ENCODE measurements at places on chromosomes 3 and 15.

GRCh38 chr3:33750211-33750548 is 32.1 kb upstream of the CLASP2 start:
- no peak for DNase-seq

DNA sequence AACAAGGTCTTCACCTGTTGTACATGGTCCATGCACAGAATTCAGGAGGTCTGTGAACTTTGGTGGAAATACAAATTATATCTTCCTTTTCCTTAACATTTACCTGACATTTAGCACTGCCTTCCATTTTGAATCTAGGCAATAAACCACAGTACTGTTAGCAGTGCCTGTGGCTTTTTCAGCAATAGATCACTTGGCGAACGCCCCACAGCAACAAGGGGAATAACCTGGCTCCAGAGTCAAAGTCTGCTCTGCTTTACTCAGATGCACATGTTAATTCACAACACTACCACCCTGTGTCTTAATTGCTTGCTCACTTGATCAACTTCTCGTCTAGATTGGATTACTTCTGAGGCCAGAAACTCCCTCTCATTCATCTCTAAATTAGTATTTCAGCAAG is 414.6 kb upstream of the PROK2 start:
- no peak for DNase-seq

DNA sequence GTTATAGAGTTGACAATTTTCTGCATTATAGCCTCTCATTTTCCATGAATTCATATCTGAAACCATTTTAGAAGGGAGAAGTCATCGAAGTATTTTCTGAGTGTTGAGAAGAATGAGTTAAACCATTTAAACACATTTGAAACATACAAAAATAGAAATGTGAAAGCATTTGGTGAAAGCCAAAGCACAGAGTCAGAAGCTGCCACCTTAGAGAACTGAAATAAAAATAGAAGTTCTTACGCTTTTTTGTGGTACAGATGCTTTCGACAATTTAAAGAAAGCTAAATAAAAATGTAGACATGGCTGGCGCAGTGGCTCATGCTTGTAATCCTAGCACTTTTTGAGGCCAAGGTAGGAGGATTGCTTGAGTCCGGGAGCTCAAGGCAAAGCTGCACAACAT is 9.0 kb downstream of the FANCD2OS start:
- DNase-seq, result no peak

DNA sequence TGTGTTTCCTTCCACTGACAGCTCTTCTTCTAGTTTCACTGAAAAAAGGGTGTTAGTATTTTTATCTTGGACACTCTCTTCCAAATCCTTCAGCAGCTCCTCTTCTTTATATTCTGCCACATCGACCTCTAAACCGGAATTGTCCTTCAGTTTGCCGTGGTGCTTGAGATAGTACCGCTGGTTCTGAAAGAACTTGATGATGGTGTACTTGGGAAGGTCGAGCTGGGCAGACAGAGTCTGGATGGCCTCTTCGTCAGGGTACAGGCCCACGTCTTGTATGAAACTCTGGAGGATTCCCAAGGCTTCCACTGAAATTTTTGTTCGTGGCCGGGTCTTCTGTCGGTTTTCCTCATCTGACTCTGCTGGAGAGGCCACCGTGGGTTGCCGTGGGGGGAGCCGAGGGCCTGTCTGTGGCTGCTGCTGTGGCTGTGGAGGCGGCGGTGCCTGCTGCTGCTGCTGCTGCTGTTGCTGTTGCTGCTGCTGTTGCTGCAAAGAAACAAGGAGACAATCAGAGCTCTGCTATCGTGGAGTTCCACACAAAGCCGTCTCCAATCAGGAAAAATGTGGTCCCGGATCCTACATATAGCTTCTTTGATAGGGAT is 75.8 kb downstream of the SATB1 start:
- DNase-seq, result no peak

DNA sequence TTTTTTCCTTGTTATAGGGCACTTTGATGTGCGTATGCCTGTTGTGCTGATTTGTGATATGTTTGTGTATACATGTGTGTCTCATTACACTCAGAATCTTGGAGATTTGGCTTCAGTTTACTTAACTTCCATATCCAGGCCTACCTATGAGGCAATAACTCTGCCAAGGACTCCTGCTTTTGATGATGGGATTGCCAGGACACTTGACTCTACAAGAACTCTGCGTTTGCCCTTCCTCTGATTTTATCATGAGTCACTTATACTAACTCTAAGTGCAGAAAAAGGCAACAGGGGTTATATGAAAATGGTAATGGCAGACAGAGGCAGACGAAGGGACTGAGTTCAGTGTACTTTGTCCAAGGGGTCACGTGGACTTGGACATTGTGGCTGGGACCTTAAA is 33.6 kb downstream of the MCTP2 start:
- DNase-seq, result no peak

- DNase-seq, result no peak
Observed at GRCh38 chr3:189467451-189467850, 163.7 kb upstream of the TP63 start.

All from AG08395 (cell line).